ENCODE measurements at places on chromosomes 11 and 22.

- DNase-seq, result no peak
Observed at GRCh38 chr11:104443387-104443786, 279.4 kb upstream of the PDGFD start.

GRCh38 chr22:24699876-24700275, 74.6 kb downstream of the PIWIL3 start:
- no peak for DNase-seq

- no peak for DNase-seq
Observed at GRCh38 chr11:79481795-79482194, 41.0 kb upstream of the TENM4 start.

- no peak for DNase-seq
Observed at GRCh38 chr11:45752106-45752505, 52.8 kb upstream of the SLC35C1 start.

- no peak for DNase-seq
Observed at GRCh38 chr22:32103658-32104315, 55.3 kb downstream of the C22orf42 start.

- no peak for DNase-seq
Observed at GRCh38 chr11:27963370-27963769, 144.6 kb downstream of the KIF18A start.

- no peak for DNase-seq
Observed at GRCh38 chr11:96019810-96020747, 96.2 kb upstream of the MTMR2 start.
